ENCODE measurements at places on chromosomes 6 and 20. TPM values are rescaled to one million over a fixed set of nuclear protein-coding genes. Genes with fewer than 3 reads are reported as not detected.

Gene TBXT
- not detected for polyA plus RNA-seq

Gene PNLDC1
- 0.39 TPM for polyA plus RNA-seq

Gene ADGRF5
- 28.9 TPM for polyA plus RNA-seq

Gene DTNBP1
- 21.3 TPM for polyA plus RNA-seq

Gene BPIFA1
- polyA plus RNA-seq, result not detected

Gene ZKSCAN3
- 7.7 TPM for polyA plus RNA-seq

Gene SOX18
- 19.6 TPM for polyA plus RNA-seq

Gene TRIM10
- polyA plus RNA-seq, result 0.86 TPM

Gene IPCEF1
- 2.0 TPM for polyA plus RNA-seq

Gene PRSS35
- 9.0 TPM for polyA plus RNA-seq

Gene RAD21L1
- not detected for polyA plus RNA-seq

DNA sequence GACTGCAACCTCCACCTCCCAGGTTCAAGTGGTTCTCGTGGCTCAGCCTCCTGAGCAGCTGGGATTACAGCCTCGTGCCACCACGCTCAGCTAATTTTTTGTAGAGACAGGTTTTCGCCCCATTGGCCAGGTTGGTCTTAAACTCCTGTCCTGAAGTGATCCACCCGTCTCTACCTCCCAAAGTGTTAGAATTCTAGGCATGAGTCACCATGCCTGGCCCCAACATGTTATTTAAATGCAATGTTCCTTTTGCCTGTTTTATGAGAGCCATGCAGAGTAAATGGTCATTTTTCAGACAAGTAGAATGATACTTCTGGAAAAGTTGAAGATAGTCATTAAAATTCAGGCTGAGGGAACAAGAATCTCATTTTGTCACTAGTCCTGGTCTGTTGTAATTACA, 43.8 kb upstream of the RPS6KA2 start:
- DNase-seq, result no peak

- DNase-seq, result no peak
These were observed 116.7 kb upstream of the PRSS16 start for GRCh38 chr6:27130668-27131428.

- DNase-seq, result no peak
These were observed 45.5 kb downstream of the ADNP start for GRCh38 chr20:50885781-50886180.

- DNase-seq, result no peak
These were observed 106.3 kb downstream of the STXBP5 start for GRCh38 chr6:147310521-147310920.

DNA sequence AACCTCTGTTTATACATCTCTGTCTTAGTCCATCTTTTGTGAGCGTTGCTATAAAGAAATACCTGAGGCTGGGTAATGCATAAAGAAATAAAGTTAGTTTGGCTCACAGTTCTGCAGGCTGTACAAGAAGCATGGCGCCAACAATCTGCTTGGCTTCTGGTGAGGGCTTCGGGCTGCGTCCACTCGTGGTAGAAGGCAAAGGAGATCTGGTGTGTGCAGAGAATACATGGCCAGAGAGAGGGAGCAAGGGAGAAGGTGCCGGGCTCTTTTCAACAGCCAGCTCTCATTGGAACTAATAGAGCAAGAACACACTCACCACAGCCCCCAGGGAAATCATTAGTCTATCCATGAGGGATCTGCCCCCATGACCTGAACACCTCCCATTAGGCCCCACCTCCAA, 100.3 kb upstream of the SRSF6 start:
- no peak for DNase-seq

DNA sequence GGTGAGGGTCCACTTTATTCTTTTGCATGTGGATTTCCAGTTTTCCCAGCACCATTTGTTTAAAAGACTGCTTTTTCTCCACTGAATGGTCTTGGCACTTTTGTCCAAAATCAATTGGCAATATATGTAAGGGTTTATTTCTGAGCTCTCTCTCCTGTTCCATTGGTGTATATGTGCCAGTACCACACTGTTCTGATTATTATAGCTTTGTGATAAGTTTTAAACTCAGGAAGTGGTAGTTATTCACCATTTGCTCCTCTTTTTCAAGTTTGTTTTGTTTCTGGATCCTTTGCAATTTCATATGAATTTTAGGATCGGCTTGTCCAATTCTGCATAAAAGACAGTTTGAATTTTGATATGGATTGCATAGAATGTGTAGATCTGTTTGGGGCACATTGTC, 4.4 kb downstream of the ZGPAT start:
- no peak for DNase-seq

GRCh38 chr6:111978532-111979149, 75.3 kb upstream of the CCN6 start:
- no peak for DNase-seq

- no peak for DNase-seq
These were observed 2.6 kb upstream of the TRIM38 start for GRCh38 chr6:25959890-25960536.

DNA sequence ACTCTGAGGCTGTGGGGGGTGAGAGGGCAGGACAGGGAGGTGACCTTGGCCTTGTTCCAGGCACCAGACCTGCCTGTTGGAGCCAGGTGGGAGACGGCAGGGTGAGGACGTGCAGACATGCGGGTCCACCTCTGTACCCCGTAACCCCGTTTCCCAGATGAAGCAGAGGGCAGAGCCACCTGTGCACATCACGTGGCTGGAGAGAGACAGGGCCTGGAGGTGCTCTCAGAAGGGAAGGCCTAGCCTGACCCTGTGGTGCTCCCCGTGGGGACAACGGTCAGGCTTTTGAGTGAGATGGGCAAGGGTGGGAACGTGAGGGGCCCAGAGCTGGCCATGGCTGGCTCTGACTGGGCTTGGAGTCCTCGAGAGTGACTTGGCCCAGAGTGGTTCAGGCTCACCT, 6.6 kb downstream of the NTSR1 start:
- DNase-seq, result no peak

DNA sequence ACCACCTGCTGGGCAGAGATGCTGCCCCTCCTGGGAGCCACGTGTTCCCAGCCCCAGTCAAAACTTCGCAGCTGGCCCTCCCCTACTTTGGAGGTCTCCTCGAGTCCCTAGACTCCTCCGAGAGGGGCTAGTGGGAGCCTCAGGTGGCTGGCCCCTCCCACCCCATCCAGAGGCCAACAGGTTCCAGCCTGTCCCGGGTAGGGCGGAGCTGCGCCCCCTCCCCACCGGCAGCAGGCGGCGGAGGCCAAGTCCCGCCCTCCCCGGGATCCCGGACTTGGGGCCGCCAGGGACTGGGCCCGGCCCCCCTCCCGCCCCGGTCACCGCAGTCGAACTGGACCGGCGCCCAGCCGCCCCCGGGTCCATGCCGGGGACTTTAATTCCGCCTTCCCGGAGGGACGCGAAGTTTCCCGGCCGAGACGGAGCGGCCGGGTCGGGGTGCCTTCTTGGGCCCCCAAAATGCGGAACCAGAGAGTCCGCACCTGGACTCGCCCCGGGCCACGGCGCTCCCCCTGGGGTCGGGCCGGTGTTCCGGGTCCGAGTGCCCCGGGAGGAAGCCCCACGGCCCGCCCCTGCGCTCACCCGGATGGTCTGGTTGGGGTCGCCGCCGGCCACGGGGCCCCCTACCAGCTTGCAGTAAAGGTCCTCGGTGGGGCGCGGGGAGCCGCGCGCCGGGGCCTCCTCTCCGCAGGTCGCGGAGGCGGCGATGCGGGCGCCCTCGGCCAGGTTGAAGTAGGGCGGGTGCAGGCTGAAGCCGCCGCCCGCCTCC, 559 bp downstream of the LAMA5 start:
- DNase-seq, result no peak

DNA sequence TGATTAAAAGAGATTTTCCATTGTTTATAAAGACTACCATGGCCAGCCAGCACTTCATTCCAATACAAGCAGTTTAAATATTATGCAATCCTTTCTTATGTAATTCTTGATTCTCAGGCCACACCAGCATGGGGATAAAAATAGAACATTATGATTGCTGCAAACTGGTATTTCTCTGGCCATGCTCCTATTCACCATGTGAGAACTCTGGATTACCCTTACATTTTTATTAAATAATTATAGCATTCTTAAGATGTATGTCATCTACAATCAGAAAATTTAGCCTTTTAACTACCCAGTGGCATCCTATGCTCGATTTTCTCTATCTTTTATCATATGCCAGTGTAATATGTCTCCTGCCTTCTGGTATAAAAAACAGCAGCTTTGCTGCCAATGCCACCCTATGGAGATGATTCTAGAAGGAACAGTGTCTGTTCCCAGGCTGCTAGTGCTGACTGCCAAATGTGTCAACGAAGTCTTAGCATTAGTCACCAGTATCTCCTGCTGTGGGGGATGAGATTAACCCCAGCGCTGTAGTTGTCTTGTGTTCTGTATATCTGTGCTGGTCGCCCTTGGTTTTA, 501.4 kb downstream of the BCKDHB start:
- DNase-seq, result no peak

DNA sequence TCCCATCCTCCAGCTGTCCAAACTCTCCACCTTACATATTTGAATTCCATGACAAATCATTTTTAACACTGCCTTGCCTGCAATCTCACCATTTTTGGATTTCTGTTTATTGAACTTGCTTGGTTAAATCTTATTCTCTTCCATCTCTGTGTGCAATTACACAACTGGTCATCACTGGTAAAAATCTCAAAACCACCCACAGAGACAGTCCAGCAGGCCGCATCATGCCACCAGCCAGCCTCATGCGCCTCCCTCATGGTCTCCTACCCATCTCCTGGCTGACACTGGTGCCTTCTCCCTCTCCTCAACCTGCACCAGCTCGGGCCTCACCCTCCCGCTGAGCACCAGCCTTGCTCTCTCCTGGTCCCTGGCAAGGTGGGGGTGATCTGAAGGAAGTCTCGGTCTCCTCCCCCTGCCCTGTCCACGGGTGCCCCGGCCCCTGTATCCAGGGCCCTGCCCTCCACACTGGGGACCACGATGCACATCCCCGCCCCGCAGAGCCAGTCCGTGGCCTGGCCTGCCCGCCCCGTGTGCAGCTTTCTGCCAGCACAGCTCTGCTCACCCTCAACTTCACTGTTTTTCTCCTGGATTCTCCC, 92.0 kb downstream of the THBS2 start:
- no peak for DNase-seq

- peak; percentile 55 for DNase-seq
These were observed 78.0 kb downstream of the PTPN1 start for GRCh38 chr20:50588034-50588736.

DNA sequence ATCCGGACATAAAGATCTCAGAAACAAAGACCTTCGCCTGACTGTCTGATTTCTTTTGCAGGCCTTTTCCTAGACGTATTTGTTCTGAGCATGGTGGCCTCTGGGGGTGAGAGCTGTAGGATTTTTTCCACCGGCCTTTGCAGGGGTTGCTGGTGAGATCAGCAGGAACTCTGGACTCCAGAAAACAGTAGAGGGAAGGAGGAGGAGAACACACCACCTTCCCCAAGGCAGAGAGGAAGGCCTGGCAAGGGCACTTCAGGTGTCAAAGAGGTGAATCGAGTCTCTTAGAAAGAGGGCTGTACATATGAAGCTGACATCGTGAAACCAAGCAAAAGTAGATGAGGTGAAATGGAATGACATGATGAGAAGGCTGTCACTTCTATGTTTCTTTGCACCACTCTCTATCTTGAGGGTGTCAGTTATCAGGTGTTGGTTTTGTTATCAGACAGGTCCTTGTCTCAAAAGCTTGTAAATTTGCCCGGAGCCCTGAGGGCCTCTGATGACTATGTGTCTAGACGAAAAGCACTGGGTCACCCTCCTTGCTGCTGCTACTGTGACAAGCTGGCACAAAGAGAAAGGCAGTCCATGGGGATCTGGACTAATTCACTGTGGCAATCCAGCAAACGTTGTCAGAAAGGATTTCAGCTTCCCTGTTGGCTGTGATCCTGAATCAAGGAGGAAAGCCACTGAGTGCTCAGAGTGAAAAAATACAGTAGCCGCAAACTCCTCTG, 91.3 kb upstream of the MAP3K7 start:
- DNase-seq, result no peak

GRCh38 chr6:33411632-33412005, 805 bp downstream of the PHF1 start:
- no peak for DNase-seq

DNA sequence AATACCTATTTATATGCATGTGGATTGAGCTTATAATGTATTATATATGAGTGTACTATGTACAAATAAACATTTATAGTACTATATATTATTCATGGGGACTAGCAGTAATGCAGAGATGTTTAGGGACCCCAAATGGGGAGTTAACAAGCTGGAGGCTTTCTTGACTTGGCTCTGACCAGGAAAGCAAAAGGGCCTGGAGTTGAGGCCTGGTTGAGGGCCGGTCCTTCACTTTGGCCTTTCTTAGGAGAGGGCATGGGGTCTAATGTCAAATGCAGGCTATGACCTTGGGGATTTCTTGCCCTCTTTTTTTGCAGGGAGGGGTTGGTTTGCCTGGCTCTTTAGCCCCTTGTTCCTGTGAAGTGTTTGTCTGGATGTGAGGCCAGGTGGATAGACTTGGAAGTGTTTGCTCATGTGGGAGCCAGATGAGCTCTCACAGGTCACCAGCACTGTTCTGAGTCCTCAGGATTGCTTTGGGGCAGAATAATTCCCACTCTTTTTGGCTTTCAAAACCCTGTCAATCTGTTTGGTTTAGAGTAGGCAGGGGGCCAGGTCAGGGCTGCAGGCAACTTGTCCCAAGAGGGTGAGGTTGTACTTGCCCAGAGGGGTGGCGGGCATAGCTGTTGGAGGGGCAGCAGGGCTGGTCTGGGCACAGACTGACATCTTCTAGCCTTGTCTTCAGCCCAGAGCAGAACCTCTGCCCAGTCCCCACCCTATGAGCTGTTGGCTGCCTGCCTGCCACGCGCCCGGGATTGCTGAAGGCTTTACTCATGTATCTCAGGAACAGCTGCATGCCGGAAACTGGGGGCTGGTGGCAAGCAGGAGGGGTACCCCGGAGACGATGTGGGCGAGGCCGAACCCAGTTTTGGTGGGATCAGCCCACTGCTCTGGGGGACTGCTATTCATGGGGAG, 14.6 kb downstream of the TJAP1 start:
- DNase-seq, result peak; percentile 53

DNA sequence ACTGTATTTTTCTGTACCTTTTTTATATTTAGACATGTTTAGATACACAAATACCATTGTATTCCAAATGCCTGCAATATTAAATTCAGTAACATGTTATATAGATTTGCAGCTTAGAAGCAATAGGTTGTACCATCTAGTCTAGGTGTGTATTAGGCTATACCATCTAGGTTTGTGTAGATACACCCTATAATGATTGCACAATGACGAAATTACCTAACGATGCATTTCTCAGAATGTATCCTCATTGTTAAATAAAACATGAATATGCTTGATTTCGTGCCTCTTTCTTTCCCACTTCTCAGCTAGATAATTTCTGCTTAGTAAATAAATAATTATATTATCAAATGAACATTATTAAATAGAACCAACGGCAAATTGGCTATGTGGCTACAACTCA, 653.0 kb downstream of the EPM2A start:
- DNase-seq, result no peak

All from hindlimb muscle (tissue), 1 donor.